ENCODE measurements at places on chromosomes 2 and 18.

- DNase-seq, result no peak
Measured at GRCh38 chr2:236369661-236370062, 105.5 kb upstream of the ASB18 start.

DNA sequence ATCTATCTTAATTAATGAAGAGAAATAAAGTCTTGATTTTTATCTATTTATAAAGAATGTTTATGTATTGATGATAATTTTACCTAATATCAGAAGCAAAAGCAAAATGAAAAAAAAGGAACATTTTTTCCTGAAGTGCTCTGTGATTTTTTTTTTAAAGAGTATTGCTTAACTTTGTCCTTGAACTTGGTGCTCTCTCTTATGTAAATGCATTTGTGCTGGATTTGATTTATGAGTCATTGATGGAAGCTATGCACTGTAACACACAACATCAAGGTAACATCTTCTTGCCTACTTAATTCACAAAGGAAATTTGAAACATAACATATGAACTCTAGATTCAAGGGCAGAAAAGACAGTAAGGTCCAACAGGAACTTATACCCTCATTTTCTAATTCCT, 312.9 kb upstream of the CDH19 start:
- no peak for DNase-seq

DNA sequence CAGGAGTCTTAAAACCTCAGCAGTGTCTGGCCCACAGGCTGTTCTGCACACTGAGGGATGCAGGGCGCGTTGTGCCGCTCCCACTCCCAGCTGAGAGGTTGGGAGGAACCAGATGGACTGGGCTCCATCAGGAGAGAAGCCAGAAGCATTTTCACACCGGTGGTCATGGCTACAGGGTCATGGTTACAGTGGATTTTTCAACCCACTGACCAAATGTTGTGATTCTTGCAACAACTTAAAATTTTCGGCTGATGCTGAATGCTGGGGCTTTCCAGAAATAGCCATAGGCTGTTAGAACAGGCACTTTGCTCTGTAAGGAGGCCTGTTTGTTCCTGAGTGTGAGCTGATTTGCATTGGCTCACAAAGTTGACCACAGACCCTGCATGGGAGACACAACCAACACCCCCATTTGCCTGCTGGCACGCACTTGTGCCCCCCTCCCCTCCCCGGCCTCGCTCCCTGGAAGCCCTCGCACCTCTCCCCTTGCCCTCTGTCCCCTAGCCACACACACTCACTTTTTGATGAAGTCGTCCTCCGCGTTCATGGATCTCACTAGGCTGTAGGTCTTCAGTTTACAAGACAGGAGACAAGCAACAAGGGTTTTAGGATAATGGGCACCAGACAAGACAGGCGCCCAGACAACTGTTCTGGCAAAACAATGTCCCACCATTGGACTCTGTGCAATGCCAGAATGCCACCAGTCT, 3.4 kb downstream of the LPIN1 start:
- no peak for DNase-seq

DNA sequence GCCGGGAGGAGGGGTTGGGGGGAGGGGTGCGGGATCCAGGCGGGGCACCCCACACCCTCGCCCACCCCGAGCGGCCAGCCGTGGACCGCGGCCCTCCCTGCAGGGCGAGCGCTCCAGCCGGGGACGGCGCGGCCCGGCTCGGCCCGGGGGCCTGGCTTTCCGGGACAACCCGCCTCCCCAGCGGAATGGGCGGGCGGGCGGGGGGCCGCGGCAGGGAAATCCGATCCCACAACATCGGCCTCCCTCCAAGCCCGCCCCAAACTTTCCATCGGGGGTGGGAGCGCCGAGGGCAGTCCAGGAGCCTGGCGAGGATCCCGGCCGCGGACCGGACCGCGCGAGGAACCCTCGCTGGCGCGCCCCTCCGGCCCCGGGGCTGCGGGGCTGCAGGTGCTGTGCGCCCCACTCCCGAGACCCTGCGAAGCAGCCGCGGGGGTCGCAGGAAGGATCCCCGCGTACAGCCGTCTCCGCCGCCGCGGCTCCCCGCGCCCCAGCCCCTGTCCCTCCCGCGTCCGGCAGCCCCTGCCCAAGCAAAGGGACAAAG, 529 bp downstream of the SEMA4C start:
- no peak for DNase-seq

GRCh38 chr18:23552505-23552904, 33.8 kb downstream of the NPC1 start:
- DNase-seq, result no peak

DNA sequence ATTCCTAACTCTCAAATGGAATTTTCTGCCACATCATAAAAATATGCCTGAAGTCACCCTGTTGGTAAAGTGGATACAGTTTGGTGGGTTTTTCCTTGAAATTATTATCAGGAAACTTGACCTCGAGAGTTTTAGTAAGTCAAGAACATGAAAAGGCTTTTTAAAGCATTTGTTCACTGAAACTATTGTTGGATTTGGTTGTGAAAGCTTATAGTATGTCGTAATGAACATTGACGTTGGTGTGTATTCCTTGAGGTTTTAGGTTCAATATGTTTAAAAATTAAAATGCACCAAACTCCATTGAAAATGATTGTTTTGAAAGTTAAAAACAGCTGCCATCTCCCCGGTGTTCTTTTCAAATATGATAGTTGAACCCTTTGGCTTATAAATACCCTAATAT, 30.8 kb downstream of the AOX1 start:
- no peak for DNase-seq

DNA sequence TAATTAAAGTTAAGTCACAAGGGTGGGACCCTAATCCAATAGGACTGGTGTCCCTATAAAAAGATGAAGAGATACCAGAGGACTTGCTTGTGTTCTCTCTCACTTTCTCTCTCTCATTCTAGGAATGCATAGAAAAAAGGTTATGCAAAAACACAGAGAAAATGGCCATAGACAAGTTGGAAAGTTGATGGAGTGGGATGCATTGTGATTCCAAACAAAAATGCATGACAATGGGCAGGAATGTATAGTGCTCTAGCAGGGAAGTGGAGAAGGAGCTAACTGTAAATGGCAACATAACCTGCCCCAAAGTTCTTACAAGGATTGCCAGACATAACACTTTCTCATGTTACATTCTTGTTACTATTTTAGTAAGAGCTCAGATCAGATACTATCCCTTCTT, 301.6 kb upstream of the LRATD1 start:
- DNase-seq, result no peak

DNA sequence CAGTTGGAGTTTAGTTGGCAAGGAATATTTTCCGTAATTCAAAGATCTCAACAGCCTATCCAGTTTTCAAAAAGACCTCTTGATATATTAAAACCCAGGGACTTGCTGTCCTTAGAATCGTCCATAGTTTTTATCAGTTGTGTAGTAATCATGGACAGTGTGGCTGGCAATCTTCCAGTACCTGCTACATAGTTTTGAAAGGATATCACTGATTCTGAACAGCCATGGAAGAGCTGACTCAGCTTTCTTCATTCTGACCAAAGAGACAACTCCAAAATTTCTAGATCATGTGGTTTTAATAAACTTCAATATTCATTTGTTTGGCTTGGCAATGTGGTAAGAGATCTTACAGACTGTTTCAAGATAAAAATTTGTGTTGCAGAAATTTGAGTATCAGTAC, 616.7 kb downstream of the TDRD15 start:
- DNase-seq, result no peak

- no peak for DNase-seq
Measured at GRCh38 chr18:74429096-74429495, 28.0 kb downstream of the DIPK1C start.

DNA sequence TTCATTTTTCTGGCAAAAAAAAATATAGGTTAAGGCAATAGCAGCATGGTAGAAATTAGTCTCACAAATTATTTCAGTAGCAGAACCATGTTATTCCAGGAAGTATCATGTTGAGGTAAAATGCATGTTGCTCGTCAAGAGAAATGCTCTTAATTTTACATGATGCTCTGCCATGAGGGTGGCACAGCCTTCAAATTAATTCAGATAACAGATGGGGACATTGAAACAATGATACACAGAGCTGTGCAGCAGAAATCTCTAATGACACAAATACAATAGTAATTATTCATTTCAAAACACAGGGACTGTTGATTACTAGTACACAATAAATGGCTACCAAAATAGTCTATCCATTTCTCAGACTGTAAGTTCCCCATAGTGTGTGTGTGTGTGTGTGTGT, 24.8 kb downstream of the GAREM1 start:
- DNase-seq, result no peak

DNA sequence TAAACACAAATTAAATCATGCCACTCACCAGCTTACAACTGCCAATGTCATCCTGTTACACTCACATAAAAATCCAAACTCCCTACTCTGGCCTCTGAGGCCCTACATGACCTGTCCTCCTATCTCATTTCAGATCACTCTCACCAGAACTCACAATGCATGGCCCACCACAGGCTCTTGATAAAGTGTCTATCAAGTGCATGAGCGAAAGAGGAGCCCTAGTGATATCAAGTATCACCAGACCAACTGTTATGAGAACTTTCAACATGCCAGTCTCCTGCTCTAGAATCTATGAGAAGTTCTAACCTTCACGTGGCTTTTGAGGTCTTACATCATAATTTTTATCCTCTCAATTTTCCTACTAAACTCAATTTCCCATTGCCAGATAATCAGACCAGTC, 76.4 kb upstream of the CD226 start:
- DNase-seq, result no peak

GRCh38 chr2:28011322-28011737, 120.8 kb downstream of the BABAM2 start:
- no peak for DNase-seq

DNA sequence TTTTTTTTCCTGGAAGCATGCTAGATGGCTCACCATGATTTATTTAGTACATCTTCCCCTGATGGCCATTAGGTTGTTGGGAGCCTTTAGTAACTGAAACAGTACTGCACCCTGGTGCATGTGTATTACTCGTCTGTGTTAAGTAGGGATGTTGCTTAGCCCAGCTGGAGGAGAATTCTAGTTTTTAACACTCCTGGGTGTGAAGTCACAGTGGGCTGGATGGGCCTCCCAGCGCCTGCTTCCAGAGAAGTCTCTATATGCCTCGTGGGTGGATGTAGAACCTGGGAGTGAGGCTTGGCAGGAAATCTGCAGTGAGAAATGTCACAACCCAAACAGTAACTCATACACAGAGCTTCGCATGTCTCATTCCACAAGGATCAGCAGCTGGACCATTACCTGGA, 28.9 kb upstream of the NT5DC4 start:
- no peak for DNase-seq

DNA sequence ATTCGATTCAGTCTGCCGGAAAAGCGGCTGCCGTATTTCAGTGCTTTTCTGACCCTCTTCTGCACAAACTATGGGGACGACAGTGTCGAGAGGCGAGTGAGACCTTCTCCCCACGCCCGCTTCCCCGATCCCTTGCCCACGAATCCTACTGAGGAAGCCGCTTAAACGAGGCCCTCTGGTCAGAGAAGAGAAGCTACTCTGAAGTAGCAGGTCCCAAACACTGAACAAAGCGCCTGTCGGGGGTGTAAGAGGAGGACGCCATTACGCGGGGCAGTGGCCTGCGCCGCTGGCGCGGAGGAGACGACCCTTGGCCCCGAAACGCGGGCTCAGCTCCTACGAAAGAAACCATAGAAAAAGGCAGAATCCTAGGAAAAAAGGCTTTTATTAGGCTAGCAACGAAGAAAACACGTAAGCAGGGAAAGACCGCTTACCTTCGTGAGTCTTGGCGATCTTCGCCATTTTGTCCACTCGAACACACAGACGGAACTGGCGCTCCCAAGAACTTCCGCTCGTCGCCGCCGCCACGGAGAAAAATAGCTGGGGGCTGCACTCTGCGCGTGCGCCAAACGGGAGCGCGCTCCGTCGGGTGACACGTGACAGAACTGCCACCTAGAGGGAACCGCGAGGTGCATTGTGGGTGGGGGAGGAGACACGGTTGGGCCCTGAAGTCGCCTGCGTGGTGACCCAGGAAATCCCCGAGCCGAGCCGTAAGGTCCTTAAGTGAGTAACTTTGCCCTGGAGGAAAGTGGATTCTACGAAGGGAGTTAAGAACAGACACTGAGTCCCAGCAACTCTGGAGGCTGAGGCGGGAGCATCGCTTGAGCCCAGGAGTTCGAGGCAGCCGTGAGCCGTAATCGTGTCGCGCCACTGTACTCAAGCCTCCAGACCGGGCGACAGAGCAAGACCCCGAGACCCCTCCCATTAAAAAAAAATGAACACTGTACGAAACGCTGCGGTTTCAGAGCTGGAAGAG, at the start of gene SF3B1:
SF3B1 (minus strand) TSS at position 488 of the 973 bp plus-strand sequence; CDS start at position 459, 29 bp downstream.
- peak; percentile 98 for DNase-seq

DNA sequence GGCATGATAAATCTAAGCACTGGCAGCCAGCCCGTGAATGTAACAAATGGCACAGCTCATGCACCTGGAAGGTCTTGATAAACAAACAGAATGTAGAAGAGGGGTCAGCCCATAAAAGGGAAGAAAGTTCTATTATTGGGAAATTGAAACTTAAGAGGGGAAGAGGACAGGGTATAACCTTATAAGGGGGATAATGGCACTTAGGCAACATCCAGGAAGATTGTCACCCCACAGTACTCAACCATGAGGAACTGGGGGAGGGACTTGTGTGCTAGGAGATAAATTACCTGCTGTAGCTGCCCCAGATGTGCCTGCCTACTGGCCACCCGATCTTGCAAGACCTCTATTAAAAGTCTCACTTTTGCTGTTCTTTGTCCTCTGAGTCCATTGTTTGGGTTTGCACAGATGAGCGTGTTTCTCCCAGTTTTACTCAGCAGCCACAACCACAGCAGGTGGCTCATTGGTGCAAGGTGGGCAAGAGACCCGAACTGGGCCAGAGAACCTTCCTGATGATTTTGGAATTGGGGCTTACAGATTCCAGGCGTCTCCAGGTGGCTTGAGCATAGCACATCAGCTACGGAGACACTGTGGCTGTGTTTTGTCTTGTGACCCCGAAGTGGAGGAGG, 79.0 kb upstream of the TAF1B start:
- no peak for DNase-seq

DNA sequence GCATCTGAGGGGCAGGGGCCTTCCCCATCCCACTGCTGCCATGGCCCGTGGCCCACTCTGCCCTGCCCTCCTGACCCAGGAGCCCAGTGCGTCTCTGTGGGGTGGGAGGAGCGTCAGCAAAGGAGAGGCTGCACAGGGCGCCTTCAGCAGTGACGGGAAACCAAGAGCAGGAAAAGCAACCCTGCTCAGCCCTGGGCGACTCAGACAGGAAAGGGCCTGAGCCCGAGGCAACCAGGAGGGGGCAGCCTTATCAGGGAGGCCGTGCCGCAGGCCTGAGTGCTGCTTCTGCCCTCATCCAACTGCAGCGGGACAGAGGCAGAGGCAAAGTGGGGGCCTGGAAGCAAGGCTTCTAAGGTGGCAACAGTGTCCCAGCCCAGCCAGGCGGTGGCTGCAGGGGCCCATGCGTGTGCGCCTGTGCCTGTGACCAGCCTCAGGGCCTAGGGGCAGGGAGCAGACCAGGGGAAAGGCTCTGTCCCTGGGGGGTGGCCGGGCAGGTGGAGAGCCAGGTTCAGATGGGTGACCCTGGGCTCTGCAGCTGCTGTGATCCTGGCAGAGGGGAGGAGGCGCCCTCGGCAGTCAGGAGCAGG, 23.3 kb upstream of the ALPI start:
- DNase-seq, result no peak

- no peak for DNase-seq
Measured at GRCh38 chr2:241378816-241379215, 22.7 kb downstream of the FARP2 start.

GRCh38 chr2:136126021-136126420, 8.1 kb upstream of the CXCR4 start:
- DNase-seq, result no peak

- DNase-seq, result no peak
Measured at GRCh38 chr18:74292541-74292858, 737 bp upstream of the CYB5A start.

Data from activated naive CD8-positive, alpha-beta T cell treated with anti-CD3 and anti-CD28 coated beads, Interleukin-2, amount 50 U/mL, for 24 hours (primary cell).